ENCODE measurements at places on chromosomes 2 and 18.
A peak's percentile ranks its signal among the peaks of the same experiment; 100 is the strongest.

DNA sequence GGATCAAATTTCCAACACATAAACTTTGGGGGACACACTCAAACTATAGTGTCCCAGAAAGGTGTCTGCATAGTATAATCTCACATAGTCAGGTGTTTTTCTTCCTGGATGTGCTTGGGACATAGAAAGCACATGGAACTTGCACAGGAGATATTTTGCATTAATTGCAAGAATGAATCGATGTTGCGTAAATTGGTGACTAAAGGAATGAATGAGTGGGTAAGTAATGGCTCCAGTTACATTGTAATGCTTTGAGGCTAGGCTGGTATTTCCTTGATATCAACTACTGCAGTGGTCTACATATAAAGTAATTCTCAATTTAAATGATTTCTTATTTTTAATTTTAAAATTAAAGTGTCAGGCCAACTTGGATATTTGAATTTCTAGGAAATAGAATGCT is 53.4 kb downstream of the SH3RF3 start:
- DNase-seq: no peak

DNA sequence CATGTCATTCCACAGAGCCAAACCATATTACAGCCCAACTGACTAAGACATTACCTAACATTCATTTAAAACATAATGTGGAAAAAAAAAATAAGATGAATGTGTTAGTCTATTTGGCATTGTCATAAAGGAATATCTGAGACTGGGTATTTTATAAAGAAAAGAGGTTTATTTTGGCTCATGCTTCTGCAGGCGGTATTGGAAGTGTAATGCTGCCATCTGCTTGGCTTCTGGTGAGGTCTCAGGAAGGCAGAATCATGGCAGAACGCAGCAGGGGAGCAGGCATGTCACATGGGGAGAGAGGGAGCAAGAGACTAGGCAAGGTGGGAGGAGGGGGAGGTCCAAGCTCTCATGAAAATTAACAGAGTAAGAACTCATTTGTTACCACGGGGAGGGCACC is 504.8 kb upstream of the LRATD1 start:
- no peak for DNase-seq

- no peak for DNase-seq
These were observed 80.5 kb downstream of the GALNT14 start for GRCh38 chr2:31057691-31058090.

- no peak for DNase-seq
These were observed 156.7 kb downstream of the TTN start for GRCh38 chr2:178650554-178650953.

GRCh38 chr2:8249141-8249540 is 432.7 kb upstream of the ID2 start:
- no peak for DNase-seq

DNA sequence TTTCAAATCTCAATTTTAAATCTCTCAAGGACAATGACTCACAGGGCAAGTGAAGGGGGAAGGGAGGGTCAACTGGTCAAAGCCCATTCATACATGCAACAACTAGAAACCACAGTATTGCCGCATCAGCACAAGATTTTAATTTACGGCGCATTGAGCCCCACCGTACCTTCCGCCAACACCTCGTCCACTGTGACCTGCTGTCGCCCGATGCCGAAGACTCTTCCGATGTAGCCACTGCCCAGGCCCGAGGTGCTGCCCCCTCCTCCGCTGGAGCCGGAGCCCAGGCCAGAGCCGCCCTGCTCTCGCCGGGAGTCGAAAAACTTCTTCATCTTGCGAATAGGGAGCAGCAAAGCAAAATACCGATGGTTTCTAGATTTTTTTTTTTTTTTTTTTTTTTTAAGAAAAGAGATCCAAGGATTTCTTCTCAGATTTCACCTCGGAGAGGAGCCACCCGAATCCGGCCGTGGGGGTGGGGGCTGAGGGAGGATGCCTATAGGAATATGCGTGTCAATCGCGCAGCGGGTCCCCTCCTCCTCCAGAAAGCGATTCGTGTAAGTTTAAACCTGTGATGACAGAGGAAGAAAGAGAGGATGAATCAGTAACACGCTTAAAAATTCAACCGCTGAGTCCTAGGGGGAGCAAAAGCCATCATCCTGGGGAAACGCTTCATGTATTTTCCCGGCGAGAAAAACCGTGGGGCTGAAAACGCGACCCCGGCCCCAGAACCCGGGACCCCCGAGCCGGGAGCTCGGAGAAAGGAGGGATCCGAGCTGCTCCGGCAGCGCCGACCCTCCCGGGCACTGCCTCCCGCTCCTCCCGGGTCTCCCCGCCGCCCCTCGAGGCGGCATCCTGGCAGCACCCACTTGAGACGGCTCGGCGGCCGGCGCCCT is 584 bp downstream of the AAK1 start:
- peak; percentile 75 for DNase-seq

DNA sequence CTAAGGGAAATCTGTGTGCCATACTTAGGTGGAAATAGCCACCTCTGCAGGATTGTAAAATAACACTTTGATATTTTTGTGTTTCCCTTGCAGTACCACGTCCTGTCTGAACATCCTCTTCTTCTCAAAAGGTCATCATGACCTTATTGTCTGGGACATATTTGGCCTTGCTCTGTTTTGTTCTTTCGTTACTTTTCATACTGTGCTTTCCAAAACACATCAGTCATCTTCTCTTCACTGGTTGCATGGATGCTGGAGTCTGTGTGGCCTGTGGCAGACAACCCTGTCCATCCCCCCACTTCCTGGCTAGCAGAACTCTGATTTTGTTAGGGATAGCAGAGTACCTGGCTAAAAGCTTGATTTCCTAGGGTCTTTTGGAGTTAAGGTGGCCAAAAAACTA is 9.4 kb upstream of the GREB1 start:
- no peak for DNase-seq

DNA sequence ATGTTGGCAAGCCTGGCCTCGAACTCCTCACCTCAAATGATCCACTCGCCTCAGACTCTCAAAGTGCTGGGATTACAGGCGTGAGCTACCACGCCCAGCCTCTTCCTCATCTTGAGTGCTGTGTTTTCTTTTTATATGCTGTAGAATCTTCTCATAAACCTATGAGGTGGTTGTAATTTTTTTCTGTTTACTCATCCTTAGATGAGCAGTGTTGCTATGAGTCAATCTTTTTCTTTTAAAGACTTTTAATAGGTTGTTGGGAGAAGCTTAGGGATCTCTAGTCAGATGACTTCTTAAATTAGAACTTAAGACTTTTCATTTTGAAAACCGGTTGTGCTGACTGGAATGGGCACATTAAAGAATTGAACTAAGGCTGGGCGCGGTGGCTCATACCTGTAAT is 8.7 kb upstream of the AAK1 start:
- DNase-seq: no peak

GRCh38 chr2:239235311-239235710 is 165.5 kb downstream of the HDAC4 start:
- DNase-seq: no peak

GRCh38 chr18:13211534-13211933 is 7.0 kb upstream of the LDLRAD4 start:
- DNase-seq: peak; percentile 62

- no peak for DNase-seq
These were observed 112.1 kb upstream of the PIK3C3 start for GRCh38 chr18:41842886-41843285.

DNA sequence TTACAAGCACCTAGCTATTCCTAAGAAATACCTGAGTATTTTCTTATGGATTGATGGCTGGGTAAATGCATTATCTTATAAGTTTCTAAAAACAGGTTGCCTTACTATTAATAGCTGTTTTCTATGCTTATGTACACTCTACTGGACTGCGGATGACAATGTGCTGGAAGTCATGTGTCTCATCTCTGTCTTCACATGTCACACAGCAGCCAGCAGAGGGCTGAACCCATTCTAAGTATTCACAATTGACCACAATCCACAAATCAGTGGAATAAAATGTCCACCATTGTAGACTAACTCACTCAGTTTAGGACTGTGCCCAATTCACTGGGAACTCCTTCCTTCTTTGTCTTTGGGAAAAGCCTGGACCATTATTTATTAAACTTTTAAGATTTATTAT is 371.2 kb downstream of the INSIG2 start:
- DNase-seq: no peak

- DNase-seq: no peak
These were observed 157.1 kb downstream of the GALNT14 start for GRCh38 chr2:30981096-30981495.

Measured in hematopoietic multipotent progenitor cell treated with erythropoietin and hydrocortisone succinate and interleukin-3 and kit ligand, for 4 days (in vitro differentiated cells).